NCI-H187 (cell line): ENCODE measurements at places on chromosomes 12 and 14.

- DNase-seq, result no peak
These were observed 245.9 kb downstream of the FOXN3 start for GRCh38 chr14:89171168-89171567.

DNA sequence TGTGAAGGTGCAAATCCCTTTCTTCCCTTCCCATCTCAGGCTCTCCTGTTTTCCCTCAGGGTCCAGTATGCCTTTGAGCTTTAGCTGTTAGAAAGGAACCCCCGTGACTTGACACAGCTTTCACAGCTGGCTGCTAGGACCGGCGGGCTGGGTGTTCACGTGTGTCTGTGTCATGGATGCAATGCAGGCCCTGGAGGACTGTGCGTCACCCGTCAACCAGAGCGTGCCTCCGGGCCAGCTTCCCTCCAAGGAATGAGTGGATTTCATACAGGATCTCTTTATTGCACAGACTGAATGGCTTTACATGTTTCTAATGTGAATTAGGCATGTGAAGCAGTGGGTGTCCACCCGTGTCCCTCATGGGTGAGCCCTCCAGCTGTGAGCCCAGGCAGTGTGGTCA, 77.4 kb downstream of the AACS start:
- DNase-seq, result no peak

DNA sequence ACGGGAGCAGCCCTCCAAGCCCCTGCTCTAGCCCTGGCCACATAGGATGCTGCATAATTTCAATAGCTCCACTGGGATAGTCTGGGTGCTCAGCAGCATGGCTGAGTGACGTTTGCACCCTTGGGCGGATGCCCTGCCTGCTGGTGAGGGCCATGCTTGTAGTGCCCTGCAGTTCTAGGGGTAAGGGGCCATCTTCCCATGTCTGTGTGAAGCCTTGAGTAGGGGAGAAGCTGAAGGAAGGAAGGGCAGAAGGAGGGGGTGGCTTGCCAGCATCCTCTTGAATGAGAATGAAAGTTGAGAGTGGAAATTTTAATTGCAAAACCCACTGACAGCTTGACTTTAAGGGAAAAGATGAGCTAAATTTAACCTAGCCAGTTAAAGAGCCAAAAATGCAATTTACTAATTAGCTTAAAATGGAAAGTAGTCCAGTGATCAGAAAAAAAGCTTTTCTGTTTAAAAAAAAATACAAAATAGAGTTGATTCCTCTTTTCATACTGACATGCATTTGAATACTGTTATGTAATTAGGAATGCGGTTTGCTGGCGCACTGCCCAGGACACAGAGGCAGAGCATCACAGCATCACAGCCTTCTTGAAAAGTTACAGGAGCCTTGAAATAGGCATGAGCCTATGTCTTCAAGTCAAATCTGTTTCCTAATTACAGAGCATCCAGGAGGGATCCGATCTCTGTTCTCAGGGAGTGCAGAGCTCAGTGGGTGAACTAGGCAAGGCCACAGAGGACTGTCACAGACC, 18.5 kb upstream of the EML1 start:
- no peak for DNase-seq

- no peak for DNase-seq
These were observed 67.3 kb upstream of the HOXC13 start for GRCh38 chr12:53871367-53871766.

GRCh38 chr12:21766403-21766802, 8.1 kb downstream of the KCNJ8 start:
- DNase-seq, result no peak

GRCh38 chr12:109652233-109652976, 61.2 kb upstream of the FAM222A start:
- DNase-seq, result no peak

- no peak for DNase-seq
These were observed 708 bp downstream of the FAR2 start for GRCh38 chr12:29149691-29150281.

DNA sequence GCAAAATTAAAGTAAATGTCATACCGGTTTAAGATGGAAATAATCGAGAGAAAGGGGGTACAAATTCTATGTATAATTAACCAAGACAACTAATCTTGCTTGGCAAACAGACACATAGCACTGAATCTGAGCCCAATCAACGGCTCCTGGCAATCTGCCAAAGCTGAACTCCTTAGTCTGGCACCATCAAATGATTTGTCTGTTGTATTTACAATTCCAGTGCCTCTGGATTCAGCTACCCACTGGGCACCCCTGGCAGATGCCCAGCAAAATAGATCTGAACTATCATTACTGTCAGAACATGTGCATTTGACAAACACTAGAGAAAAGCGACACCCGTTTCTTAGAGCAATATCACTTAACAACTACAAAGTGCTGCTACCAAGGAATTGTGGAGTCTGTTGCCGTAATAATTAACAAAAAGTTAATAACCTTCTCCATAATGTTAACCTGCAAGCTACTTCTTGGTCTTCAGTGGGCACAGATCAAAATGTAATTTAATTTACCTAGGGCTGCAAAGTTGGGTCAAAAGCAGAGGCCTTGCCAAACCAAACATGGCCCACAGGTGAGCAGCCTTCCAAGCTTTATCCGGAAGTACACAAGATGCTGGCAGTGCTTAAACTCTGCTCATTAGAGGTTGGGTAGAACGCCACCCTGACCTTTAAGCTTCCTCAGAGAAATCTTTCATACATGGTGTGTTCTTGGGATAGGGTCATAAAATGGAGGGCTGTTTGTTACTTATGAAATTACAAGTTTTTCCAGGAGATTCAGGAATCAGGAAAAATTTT, 7.6 kb downstream of the EGLN3 start:
- DNase-seq, result peak; percentile 44

DNA sequence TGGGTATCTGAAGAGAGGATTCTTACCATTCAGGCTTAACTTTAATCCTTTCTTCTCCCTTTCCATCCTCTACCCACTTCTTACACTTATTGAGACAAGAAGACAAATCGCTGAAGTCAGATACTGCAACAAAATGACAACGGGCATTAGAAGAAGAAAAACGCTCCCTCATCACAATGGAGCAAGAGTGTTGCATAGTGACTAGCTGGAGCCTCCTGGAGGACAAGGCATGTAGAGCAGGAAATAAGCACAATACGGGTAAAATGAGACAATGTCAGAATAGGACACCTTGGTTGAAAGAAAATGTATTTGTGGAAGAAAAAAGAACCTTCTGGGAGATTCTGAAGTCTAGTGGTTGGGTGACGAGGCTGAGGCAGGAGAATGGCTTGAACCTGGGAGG, 501.0 kb downstream of the RERGL start:
- DNase-seq, result peak; percentile 1

- no peak for DNase-seq
These were observed 52.6 kb downstream of the VRK1 start for GRCh38 chr14:96849733-96850132.

- no peak for DNase-seq
These were observed 4.8 kb downstream of the YBX3 start for GRCh38 chr12:10718279-10718821.

DNA sequence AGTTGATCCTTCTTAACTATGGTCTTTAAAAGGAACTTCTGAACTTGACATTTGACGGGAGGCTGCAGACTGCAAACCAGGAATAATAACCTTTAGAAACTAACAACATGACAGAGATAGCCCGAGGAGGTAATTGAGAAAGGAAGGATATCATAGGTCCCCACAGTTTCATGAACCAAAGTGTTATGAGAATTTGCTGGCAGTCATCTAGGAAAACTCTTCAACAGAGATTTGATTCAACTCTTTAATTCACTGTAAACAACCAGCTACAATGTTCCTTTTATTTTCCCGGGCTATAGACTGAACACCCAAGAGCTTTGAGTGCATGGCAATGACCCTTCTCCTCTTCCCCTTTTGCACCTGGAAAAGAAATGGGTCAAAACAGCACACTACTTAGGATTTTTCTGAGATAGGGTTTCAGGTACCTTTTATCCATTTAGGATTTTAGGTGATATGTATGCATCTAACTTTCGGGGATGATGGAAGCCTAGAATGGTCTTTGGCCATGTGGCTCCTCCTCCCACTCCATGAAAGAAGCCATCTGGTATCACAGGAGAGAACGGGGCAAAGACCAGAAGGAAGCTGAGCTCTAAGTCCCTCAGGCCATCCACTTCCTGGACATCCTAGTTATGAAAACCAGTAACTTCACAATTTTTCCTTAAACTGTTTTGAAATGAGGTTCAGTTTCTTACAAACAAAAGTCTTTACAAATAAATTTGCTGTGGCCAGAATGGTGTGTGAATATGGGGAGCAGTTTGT, 23.0 kb downstream of the GLT8D2 start:
- DNase-seq, result no peak

GRCh38 chr14:71482671-71483070, 449.6 kb upstream of the RGS6 start:
- no peak for DNase-seq

GRCh38 chr12:94242901-94243300, 94.5 kb downstream of the PLXNC1 start:
- DNase-seq, result no peak

- DNase-seq, result peak; percentile 85
These were observed 5.5 kb downstream of the AQP5 start for GRCh38 chr12:49967042-49967776.

- DNase-seq, result no peak
These were observed 431.6 kb downstream of the PDZRN4 start for GRCh38 chr12:41619705-41620104.

GRCh38 chr14:71187633-71188356, 280.5 kb downstream of the PCNX1 start:
- no peak for DNase-seq

DNA sequence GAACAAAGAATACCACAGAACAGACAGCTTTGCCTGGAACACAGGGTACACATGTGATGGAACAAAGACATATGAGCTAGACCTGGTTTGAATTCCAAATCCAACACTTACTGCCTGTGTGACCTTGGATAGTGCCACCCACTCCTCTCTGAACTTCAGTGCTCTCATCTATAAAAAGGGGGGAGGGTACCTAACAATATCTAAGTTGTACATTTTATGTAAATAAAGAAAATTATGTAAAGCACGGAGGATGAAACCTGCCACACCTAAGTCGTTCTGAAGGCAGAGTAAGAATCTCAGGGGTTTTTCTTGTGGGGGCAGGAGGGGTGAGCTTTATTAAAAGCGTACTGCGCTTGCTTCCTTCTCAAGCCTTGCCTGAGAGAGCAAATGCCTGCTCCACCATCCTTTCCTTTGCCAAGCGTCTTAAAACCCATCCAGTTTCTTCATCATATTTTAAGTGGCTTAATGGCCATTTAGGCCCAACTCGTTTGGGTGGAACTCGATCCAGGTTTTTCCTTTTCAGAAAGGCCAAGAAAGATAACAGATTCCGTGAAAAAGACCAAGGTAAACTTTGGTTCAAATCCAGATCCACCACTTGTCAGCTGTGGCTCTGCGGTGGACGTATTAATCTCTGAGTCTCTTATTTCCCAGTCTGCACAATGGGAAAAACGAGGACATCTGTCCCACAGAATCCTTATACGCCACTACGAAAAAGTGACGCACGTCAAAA, 946 bp downstream of the DDX24 start:
- no peak for DNase-seq

DNA sequence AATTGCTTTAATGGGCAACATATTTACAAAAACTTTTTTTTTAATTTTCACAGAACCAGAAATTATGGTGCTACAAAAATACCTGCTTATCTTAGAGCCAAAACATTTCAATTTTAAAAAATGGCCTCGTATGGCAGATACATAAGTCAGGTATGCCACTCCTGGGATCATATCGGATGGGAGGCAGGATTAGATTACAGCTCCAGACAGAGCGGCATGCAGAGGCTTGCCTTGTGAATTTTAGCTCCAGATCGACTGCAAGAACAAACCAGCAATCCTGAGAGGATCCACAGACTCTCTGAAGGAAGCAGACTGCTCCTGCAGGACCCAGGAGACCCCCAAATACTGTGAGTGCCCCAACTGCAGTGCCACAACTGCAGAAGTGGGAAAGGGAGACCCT, 169.3 kb upstream of the AMIGO2 start:
- DNase-seq, result no peak

- no peak for DNase-seq
These were observed 26.1 kb upstream of the ANP32D start for GRCh38 chr12:48446161-48446776.

DNA sequence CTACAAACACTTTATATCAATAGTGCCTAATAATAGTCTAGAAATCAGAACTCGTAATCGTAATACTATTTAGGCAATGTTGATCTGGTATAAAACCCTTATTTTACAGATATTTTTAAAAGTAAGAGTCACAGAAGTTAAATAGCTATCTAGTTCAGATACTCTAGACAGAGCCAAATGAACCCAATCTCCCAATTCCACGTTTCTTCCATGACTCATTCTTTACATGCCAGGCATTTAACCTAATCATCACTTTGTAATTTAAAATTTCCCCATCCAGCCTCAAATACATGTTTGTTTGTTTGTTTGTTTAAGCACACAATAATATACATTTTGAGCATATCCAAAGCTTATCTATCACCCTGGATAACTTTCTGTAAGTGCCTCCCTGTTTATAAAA, 36.4 kb upstream of the GARIN6 start:
- DNase-seq, result no peak

GRCh38 chr12:130227641-130228040, 65.4 kb downstream of the FZD10 start:
- no peak for DNase-seq

DNA sequence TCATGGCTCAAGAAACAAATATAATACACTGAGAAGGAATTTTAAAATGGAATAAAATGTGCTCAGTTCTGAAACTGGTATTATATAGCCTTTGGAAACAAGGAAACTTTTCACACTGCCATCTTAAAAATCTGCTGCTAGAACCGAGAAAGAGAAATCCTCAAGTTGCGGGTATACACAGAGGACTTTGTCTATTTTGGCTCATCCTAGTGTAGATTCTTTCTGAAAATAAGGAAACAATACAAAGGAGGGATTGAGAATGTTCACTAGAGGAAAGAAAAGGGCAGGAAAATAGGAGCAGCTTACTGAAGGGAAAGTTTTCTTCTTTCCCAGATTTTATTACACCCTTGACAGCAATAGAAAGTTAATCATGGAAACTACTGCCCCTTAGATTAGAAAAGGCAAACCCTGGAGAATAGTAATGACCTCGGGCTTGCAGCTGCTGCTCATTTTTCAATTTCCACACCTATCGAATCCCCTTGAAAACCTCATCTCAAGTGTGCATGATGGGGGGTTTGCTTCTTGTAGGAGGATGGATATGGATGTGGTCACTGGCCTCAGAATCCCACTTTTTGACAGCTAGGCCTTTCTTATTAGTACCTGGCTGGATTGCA, 104.6 kb downstream of the DAAM1 start:
- no peak for DNase-seq

DNA sequence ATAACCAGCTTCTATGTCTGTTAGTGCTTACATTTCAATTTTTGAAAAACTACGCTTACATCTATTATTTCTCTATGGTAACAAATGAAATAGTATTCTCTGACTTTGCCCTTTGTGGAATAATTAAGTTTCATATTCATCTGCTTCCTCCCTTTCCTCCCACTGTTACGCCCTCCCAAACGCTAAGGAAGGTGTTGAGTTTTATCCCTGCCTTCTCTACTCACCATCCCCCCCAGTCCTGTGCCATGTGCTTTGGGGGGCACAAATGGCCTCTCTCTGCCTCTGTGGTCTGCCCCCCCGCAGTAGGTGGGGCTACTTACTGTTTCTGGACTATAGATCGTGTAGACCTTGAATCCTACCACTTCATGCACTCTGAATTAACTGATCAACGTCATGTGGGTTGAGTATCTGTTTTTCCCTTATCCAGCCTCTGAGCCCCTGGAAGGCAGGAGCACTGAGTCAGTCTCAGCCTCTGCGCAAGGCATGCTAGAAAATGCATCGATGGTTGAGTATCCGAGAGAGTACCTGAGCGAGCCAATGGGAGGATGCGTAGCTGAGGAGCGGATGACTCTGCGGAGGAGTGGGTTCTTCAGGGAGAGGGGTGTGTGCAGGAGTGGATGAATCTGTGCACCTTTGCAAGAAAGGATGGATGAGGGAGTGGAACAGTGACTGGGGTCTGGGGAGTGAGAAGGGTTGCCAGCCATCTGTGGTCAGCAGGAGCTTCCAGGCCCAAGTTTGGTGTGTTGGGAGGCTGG, 114.5 kb upstream of the RTL1 start:
- no peak for DNase-seq
